WTC11 (cell line): ENCODE measurements at places on chromosomes 12 and 14. TPM values are rescaled to one million over a fixed set of nuclear protein-coding genes. Genes with fewer than 3 reads are reported as not detected.

MYF6 gene
- total RNA-seq = 0.15 to 0.39 TPM in 2 of 3 replicates, not detected in the other

LALBA gene
- not detected in 3 replicates for total RNA-seq

KLRF1 gene
- not detected in 3 replicates for total RNA-seq

HVCN1 gene
- 5.7 to 8.4 TPM (median 7.9 TPM) in 3 replicates for total RNA-seq

FERMT2 gene
- total RNA-seq = 87.8 to 97.7 TPM (median 92.8 TPM) in 3 replicates

FOXA1 gene
- 0.21 to 0.34 TPM (median 0.28 TPM) in 3 replicates for total RNA-seq

AMIGO2 gene
- 4.0 to 6.5 TPM (median 4.9 TPM) in 3 replicates for total RNA-seq

IFNG gene
- 0.21 to 0.42 TPM (median 0.34 TPM) in 3 replicates for total RNA-seq

SLCO1B3 gene
- not detected in 3 replicates for total RNA-seq

PIK3C2G gene
- total RNA-seq = not detected in 3 replicates

AICDA gene
- total RNA-seq = 0.13 TPM in 1 of 3 replicates, not detected in the others

GLT1D1 gene
- 1.4 to 1.5 TPM (median 1.5 TPM) in 3 replicates for total RNA-seq

TMEM119 gene
- 0.16 to 0.25 TPM (median 0.20 TPM) in 3 replicates for total RNA-seq

PRPH gene
- 0.73 to 2.4 TPM (median 1.7 TPM) in 3 replicates for total RNA-seq

KLHL33 gene
- total RNA-seq = 0.07 to 0.18 TPM (median 0.17 TPM) in 3 replicates
